ENCODE measurements at places on chromosomes 2 and 18.

GRCh38 chr18:77127769-77128671 lies 4.6 kb downstream of the MBP start:
- no peak for DNase-seq

DNA sequence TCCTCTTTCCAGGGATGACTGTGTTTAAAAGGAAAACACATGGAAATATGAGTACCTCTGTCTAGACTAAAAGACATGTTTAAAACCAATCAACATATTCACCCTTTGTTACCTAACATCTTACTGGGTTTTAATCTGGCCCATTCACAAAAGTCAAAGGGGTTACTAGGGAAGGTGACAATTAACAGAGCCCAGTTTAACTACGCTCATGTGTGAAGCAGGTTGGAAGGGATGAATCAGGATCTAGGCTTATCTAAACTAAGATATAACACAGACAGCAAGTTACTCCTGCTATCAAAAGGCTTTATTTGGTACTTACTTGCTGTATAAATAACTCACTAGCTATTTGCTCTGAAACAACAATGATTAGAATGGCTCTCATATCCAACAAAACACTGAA lies 337.0 kb downstream of the NCKAP5 start:
- DNase-seq: no peak

DNA sequence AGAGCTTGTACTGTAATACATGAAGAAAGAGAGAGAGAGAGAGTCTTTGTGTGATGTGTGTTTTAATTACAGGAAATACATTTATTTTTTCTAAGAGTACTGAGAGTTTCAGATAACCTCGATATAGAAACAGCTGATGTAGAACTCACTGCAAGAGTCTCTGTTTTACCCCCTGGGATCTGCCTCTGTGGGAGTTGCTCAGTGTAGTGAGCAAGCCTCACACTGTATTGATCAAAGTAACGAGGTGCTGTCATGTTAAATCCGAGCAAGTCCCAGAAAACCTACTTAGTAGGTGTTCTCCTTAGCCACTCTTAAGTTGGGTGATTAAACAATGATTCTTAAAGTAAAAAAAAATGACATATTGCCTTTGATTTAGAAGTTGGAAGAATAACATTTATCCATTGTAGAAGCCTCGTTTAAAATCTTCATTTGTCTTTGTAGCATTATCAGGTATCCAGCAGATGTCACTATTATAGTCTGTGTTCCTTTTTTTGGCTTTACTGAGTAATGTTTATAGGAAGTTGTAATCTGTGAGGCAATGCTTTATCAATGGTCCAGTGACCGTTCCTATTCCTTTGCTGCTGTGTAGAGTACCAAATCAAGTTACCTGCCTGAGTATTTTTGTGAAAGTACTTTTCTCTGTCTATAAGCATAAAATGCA lies 219.0 kb downstream of the MYO3B start:
- DNase-seq: no peak

- DNase-seq: no peak
Observed at GRCh38 chr2:74560591-74560990, 6.1 kb downstream of the DOK1 start.

- no peak for DNase-seq
Observed at GRCh38 chr18:46761059-46761769, 4.4 kb upstream of the ST8SIA5 start.

GRCh38 chr2:29276151-29276550 lies 160.9 kb downstream of the CLIP4 start:
- no peak for DNase-seq

DNA sequence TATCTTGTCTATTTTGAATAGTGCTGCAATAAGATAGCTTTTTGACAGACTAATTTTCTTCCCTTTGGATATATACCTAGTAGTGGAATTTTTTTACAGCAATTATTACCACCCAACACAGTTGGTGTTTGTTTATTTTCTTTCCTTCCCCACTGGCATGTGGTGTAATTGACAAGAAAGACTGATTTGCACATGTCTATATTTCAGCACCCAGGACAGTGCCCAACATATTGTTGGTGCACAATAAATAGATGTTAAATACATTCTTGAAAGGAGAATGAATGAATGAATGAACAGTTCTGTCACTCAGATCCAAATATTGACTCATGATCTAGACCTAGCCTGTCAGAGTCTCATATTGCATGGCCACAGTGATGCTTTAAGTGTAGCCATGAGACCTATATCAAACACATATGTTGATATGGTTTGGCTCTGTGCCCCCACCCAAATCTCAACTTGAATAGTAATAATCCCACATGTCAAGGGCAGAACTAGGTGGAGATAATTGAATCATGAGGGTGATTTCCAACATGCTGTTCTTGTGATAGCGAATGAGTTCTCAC lies 538.2 kb downstream of the NYAP2 start:
- no peak for DNase-seq

GRCh38 chr2:55010915-55011314 lies 39.3 kb downstream of the RTN4 start:
- no peak for DNase-seq

DNA sequence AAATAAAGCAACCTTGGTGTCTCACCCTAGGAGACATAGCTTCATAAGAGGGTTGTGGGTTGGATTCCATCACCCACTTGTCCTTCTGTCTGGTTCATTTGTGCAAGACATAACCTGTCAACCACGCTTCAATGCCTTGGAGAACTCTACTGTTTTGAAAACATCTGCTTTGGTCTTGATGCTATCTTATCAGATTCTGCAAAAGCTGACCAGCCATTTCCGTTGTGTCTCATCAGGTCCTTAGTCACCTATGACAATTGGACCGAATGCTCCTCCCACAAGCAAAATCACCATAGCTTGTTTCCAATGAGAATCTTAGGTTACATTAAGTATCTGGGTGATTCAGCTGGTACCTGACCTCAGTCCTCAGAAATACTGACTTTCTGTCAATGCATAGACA lies 35.4 kb downstream of the STAT4 start:
- DNase-seq: no peak

DNA sequence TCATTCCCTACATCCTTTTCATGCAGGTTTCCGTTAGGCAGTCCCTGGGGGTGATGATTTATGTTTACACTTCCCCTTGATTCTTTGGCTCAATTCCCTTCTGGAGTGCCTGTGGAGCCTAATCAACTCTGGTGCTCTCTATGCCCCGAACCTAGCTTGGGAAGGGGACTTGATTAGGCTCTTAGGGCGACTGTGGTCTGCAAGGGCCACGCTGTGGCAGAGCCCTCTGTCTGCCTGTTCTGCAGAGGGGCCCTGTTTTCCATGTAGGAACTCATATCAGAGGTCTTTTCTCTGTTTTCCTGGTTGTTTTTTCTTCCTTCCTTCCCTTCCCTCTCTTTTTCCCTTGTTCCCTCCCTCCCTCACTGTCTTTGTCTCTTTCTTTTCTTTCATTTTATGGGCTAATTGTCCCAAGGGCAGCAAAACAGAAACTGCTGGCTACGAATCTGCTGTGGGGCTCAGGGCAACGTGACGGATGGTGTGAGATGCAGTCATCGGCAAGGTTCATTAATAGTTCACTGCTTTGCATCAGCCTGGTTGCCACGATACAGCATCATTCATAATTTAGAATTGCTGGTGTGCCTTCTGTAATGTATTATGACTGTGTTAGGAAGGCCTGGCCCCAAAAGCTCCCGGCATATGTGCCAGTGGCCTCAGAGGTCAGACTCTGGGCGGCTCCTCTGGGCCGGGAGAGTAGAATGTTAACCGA lies 134.5 kb downstream of the NAPG start:
- DNase-seq: peak; percentile 80

- no peak for DNase-seq
Observed at GRCh38 chr2:71060871-71061270, 7.6 kb upstream of the NAGK start.

DNA sequence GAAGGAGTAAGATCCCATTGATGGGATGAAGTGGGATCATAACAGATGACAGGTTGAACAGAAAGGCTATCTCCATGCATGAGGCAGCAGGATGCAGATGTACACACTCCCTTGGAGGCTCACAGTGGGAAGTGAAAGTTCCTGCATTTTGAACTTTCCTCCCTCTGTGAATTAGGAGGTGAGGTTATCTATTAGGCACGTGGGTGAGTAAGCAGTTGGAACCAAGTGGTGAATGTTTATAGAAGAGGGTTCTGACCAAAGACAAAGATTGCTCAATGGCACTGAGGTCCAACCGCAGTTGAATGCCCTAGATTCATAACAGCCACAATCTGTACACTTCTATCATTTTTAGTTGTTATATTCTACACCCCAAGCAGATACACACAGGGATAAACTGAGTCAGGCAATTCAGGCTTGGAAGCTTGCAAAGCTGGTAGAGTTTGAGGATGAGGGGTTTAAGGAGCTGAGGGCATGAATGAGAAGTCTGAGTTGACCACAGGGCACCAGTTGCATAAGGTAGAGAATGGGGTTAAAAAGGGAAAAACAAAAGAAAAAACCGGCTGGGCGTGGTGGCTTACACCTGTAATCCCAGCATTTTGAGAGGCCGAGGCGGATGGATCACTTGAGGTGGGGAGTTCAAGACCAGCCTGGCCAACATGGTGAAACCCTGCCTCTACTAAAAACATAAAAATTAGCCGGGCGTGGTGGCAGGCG lies 7.1 kb upstream of the KCMF1 start:
- DNase-seq: no peak

- no peak for DNase-seq
Observed at GRCh38 chr2:26175466-26176278, 2.8 kb downstream of the GAREM2 start.

DNA sequence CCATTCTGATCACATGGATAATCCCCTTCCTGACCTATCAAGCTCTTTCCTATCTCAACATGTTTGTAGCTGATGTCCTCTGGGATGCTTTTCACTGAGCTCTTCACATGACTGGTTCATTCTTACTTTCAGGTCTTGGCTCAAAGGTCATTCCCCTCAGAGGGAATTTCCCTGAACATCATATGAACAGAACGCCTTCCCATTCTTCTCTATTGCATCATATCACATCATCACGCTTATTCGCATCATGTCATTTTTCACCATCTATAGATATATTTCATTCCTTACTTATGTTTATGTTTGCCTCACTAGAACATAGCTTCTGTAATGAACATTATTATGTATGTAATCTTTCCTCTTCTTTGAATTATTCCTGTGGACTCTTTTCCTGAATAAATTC lies 178.9 kb upstream of the APCDD1 start:
- no peak for DNase-seq

GRCh38 chr2:212406716-212407115 lies 131.9 kb downstream of the ERBB4 start:
- no peak for DNase-seq

- no peak for DNase-seq
Observed at GRCh38 chr2:48954935-48955334, 199.4 kb downstream of the FSHR start.

GRCh38 chr2:41707790-41708451 lies 339.9 kb upstream of the PKDCC start:
- no peak for DNase-seq

- DNase-seq: no peak
Observed at GRCh38 chr2:217632043-217632442, 370.8 kb downstream of the TNS1 start.

- peak; percentile 24 for DNase-seq
Observed at GRCh38 chr2:17539611-17540092, 844 bp upstream of the VSNL1 start.

GRCh38 chr2:57022496-57022895 lies 838.7 kb downstream of the CCDC85A start:
- no peak for DNase-seq

DNA sequence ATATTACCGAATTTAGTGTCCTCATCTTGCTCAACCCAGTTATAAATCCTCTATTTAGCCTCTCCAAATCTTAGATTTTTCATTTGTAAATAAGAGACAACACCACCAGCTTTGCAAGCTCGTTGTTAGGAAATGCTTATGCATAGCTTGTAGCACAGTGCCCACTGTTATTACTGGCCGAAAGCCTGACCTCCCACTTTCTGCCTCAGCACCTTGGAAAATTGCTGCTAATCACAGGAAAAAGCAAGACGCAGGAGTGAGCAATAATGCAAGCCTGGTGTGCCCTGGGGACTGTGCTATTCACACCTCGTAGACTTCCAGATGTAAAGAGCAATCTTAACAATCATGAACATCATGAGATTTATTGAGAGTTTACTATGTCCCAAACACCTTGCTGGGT lies 124.2 kb upstream of the ARL4C start:
- no peak for DNase-seq

DNA sequence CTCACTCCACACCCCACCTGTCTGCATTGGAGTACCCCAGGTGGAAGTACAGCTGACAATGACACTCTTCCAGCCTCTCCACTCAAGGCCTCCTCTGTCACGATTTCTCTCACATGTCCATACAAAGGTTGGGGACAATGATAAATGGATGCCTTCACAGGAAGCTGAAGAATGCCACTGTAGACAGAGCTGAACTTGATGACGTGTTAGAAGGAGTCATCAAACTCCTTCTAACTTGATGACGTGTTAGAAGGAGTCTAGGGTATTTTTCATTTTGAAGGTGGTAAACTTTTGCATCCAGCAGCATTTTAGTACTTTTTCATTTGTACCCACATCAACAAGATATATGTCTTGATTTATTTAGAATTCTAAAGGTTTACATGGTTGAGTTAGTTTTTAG lies 163.5 kb upstream of the DNMT3A start:
- DNase-seq: no peak

DNA sequence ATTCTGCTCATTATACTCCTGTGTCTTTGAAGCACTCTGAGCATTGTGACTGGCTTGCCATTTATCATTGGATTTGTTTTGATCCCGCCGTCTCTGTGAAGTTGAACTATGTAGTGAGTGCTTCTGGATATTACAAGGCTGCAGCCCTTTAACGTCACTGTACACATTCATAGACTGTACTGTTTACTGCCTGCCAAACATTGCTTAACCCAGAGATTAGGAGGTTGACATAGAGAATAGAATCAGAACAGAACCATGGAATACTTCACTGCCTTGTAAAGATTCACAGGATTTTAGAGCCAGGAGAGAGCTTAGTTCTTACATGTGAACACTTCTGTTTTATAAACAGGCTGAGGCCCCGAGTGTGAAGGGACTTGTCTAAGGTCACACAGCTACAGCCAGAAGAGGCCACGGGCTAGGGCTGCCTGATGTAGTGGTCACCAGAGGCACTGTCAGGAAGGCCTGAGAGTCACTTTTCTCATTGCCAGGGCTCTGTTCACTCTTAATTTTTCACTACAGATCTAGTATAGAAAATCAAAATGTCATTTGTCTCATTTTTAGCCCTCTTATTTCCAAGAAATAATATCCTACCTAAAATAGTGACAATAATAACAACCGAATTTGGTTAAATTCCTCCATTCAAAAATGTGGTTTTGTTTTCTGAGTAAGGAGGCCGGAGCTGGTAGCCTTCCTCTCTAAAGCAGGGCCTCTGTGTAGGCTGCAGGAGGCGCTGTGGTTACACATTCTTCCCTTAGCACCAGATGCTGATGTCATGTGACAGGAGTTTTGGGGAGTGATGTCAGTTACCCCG lies 87.9 kb downstream of the UGGT1 start:
- peak; percentile 81 for DNase-seq

GRCh38 chr18:3901811-3902210 lies 451.8 kb downstream of the TGIF1 start:
- DNase-seq: no peak

DNA sequence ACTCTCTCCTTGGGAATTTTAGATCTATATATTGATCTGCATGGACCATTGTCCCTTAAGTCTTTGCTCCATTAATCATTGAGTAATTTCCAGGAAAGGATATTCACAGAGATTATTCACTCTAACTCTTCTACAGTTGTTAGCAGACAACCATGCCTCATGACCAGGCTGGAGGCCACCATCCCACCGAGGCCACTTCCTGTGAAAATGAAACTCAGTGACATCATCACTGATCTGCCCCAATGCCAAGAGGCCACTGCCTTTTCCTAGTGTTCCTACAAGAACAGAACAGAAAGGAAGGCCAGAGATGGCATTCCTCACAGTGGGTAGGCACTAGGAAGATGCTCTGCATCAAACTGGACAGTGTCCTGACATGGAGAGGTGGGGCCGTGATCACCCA lies 161.3 kb downstream of the DTNA start:
- DNase-seq: no peak

All from right cardiac atrium (tissue), 5 donors.